Renal pelvis (tissue), 12 donors: ENCODE measurements at places on chromosomes 4 and X. TPM values are rescaled to one million over a fixed set of nuclear protein-coding genes. Genes with fewer than 3 reads are reported as not detected.

Gene AWAT2
- not detected for polyA plus RNA-seq

Gene SPANXB1
- not detected for polyA plus RNA-seq

GRCh38 chr4:1813915-1814314, 20.8 kb downstream of the FGFR3 start:
- no peak for DNase-seq

GRCh38 chr4:187321711-187322110, 598.1 kb upstream of the FAT1 start:
- no peak for DNase-seq

DNA sequence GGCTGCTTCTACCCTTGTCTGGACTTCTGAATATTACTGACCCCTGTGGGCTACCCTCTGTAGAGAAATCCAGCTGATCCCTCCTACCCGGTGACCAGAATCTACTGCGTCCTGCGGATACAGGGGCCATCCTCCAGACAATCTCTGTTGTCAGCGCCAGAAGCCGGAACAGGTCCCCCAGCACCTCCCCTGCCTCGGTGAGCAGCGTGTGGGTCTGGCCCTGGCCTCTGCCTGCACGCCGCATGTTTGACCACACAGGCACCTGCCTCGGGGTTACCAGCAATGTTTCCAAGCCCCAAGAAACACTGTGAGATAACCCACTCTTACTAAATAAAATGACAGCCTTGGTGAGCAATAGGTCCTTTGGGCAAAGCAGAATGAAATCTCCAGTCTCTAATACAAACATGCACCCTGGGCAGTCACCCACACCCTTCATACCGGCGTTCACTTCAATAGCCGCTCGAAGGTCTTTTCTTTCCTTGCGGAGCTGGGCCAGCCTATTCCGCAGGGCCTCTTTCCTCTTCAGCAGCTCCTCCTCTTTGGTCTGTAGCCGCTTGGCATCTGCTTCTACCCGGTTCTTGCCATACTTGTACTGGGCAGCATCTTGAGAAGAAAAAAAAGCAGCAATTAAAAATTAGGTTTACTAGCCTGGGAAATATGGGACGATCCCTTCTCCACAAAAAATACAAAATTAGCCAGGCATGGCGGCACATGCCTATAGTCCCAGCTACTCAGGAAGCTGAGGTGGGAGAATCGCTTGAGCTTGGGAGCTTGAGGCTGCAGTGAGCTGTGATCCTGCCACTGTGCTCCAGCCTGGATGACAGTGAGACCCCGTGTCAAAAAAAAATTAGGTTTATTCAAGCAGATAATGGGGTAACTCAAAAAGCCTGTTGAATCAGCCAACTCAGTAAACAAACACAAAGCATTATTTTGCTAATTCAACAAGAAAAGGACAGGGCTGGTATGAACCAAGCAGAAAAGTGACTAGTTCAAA, 165.1 kb downstream of the AFAP1 start:
- no peak for DNase-seq

DNA sequence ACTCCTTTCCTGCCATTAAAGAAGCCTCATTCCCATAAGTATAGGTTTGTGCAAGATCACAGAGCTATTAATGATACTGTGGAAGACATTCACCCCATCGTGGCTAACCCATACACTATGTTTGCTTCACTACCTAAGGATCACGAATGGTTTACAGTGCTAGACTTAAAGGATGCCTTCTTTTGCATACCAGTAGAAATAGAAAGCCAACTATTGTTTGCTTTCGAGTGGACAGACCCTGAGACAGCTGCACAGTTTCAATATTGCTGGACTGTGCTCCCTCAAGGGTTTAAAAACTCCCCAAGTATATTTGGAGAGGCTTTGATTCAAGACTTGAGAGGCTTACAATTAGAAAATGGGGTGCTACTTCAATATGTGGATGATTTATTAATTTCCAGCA, 16.0 kb upstream of the PAPSS1 start:
- no peak for DNase-seq

DNA sequence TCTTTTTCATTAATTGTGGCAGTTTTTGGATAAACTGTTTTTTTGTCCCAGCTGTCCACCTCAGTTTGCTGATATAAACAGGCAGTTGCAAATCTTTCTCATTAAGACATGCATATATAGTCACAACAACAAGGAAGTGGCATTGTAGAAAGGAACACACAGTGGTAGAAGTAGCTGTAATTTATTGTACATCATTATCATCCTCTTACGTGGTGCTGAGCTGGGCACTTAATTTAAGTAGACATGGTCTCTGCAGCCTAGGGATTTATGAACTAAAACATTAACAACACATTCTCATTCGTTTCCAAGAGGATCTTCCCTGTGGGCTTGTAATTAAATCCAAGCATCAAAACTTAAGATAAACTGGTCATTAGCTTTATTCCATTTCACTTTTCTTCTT, 500.2 kb downstream of the INPP4B start:
- no peak for DNase-seq

- DNase-seq: no peak
Measured at GRCh38 chr4:92629302-92629701, 325.5 kb downstream of the GRID2 start.

DNA sequence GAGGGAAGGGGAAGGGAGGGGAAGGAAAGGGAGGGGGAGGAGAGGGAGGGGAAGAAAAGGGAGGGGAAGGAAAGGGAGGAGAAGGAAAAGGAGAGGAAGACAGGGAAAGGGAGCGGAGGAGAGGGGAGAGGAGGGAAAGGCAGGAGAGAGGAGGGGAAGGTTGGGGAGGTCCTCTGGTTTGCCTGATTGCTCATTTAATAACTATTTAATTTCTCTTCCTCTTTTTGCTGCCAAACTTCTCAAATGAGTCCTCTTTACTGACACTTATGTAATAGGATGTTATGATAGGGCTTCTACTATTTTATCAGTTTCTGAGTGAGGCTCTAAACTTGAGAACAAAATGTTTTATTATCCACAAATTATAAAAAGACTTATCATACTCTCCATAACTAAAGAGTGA, 35.4 kb upstream of the PPA2 start:
- no peak for DNase-seq

GRCh38 chr4:127261476-127261875, 371.3 kb upstream of the INTU start:
- DNase-seq: no peak

DNA sequence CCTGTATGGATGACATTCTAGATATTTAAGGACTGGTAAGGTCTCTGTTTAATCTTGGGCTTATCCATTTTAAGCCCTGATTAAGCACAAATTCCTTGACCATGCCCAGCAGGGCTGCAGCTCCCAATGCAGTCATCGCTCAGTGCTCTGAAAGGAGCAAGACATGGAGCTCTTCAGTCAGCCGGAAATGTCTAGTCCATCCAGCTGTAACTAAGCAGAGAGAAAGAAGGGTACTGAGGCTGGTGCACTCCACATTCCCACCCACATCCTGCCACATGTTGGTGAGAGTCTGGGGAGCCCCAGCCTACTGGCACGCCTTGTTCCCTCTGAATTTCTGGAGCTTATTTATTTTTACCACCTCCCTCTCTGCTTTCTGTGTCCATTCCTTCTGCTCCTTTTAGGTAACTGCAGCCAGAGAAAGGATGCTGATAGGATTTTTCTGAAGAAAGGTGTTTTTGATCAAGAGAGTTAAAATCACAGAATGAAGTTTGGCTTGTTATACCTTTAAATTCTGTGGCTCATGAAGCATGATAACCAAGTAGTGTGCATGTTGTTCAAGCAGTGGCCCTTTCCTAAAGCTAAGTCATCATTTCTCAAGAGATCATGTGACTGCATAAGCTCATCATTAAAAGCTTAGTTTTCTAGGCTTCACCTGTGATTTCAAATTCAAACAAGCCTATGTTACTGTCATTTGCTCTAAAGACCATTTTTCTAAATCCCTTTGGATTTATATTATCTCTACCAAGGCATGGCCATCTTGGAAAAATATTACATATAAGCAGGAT, 74.0 kb downstream of the GALNT7 start:
- no peak for DNase-seq
